Thymus (tissue), 14 donors: ENCODE measurements at places on chromosomes 7 and 10. TPM values are rescaled to one million over a fixed set of nuclear protein-coding genes. Genes with fewer than 3 reads are reported as not detected.

- no peaks in the 10 kb centered on the region for H3K36me3 ChIP-seq
- H3K27me3 ChIP-seq: no peaks in the 10 kb centered on the region
- H3K4me3 ChIP-seq: no peak overlapping the region
- DNase-seq: no peak
- H3K4me1 ChIP-seq: peaks cover 42% of the 10 kb centered on the region
- peak overlapping the region; percentile 42 for H3K27ac ChIP-seq
Observed at GRCh38 chr7:50164559-50165170, 71.6 kb upstream of the ZPBP start.

Gene ACBD7
- 11.9 TPM for total RNA-seq

Gene KCP
- total RNA-seq: 0.09 TPM

DNA sequence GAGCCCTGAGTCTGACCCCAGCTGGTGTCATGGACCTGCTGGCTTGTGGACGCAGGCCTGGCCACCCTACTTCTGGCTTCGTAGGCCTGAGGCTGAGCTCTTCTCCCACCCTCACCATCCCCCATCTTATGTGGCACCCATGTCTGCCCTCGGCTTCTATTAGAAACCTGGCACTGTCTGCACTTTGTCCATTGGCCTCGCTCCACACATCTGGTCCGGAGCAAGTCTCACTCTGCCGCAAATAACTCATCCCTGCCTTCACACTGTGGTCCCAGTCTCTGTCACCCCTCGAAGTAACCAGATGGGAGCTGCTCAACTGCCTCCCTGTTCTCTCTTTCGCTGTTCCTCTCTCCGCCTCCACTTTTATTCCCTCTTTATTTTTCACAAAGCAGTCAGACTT, 78.6 kb downstream of the TRRAP start:
- H3K4me3 ChIP-seq: no peak overlapping the region
- H3K4me1 ChIP-seq: no peaks in the 10 kb centered on the region
- H3K27me3 ChIP-seq: no peaks in the 10 kb centered on the region
- DNase-seq: no peak

Gene ZNF239
- 5.8 TPM for total RNA-seq

- no peak overlapping the region for H3K4me3 ChIP-seq
- no peaks in the 10 kb centered on the region for H3K36me3 ChIP-seq
- H3K27me3 ChIP-seq: no peaks in the 10 kb centered on the region
- H3K4me1 ChIP-seq: no peaks in the 10 kb centered on the region
- H3K27ac ChIP-seq: no peak overlapping the region
Observed at GRCh38 chr7:88546808-88547207, 212.7 kb upstream of the ZNF804B start.

GRCh38 chr10:6050801-6051445, 11.2 kb downstream of the IL2RA start:
- peak overlapping the region; percentile 93 for H3K27ac ChIP-seq
- H3K4me1 ChIP-seq: peaks cover 31% of the 10 kb centered on the region
- peaks cover 16% of the 10 kb centered on the region for H3K27me3 ChIP-seq

DNA sequence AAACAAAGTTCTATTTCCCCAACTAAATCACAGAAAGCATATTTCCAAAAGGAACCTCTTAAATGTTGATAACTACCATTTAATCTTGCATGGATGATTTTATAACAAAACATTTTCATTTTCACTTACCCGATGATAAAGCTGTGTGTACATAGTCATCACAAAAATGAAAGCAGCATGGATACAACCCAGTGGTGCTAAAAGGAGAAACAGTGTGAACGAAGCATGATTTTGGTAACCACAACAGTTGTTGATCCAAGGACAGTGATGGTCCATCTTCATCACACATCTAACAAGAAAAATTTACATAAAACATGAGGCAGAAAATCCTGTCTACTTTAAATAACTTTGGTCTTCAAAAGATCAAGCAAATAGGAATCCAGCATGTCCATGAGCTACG, 4.7 kb downstream of the ZDHHC6 start:
- peaks cover 5% of the 10 kb centered on the region for H3K4me1 ChIP-seq
- H3K27ac ChIP-seq: no peak overlapping the region
- peaks cover 39% of the 10 kb centered on the region for H3K36me3 ChIP-seq

DNA sequence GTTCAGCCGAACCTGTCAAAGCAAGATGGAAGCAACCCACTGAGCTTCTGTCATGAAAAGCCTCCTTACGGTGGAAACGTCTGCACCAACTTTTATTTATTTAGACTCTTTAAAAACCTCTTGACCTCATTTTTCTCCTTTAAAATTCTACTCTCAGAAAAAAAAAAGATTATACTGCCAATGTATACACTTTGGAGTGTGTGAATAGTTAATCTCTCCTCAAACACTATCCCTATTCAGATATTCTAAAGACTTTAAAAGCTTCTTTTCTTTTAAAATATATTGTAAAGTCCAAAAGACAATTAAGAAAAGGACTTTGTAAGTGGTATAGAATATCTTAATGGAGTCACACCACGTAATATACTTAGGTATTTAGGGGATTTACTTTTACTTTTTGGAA, 335.2 kb upstream of the SEMA3D start:
- H3K27ac ChIP-seq: no peak overlapping the region
- no peaks in the 10 kb centered on the region for H3K36me3 ChIP-seq
- no peak overlapping the region for H3K4me3 ChIP-seq
- no peak for DNase-seq
- no peaks in the 10 kb centered on the region for H3K27me3 ChIP-seq

DNA sequence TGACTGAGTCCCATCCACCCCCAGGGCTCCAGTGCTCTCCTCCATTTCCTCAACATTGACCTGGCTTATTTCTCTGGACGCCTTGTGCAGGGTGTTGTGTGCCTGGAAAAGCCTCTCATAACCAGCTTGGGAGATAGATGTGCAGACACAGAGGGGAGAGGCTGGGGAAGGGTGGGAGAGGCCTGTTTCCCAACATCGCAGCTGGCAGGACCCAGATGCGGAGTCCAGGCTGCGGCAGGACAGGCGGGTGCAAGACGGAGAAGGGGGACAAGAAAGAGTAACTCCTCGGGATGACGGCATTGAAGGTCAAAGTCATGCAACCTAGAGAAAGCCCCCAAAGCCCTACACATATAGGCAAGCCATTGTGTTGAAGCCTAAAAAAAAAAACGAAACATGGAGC, 54.1 kb upstream of the ANTXRL start:
- no peak for DNase-seq
- H3K4me1 ChIP-seq: peaks cover 16% of the 10 kb centered on the region
- no peaks in the 10 kb centered on the region for H3K27me3 ChIP-seq
- no peak overlapping the region for H3K27ac ChIP-seq
- H3K36me3 ChIP-seq: peaks cover 36% of the 10 kb centered on the region

Gene PRSS37
- 0.47 TPM for total RNA-seq

Gene CDNF
- 1.0 TPM for total RNA-seq

DNA sequence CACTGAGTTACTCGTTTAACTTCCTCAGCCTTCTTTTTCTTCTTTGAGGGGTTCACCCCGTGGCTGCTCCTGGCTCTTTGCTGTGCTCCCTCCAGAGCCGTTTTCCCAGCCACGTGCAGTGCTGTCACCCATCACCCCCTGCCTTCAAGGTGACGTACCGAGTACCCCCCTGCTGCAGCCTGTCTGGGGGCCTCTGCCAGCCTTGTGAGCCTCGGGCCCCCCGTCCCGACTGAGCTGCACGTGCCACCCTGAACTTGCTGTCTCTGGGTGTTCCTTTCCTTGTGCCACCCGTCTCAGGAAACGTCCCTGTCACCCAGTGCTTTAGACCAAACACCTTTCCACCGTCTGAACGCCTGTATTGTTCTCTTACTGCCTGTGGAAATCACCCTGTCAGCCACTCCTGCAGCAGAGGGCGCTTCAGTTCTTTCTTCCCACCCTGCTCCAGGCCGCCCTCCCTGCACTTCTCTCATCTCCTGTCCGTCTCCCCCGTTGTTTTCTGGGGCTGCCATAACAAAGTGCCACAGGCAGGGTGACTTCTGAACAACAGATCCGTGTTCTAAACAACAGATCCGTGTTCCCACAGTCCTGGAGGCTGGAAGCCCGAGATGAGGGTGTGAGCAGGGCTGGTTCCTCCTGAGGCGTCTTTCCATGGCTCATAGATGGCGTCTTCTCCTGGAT, 44.6 kb downstream of the WDR37 start:
- no peaks in the 10 kb centered on the region for H3K4me1 ChIP-seq
- no peak overlapping the region for H3K27ac ChIP-seq

Gene TMEM196
- total RNA-seq: 0.05 TPM

DNA sequence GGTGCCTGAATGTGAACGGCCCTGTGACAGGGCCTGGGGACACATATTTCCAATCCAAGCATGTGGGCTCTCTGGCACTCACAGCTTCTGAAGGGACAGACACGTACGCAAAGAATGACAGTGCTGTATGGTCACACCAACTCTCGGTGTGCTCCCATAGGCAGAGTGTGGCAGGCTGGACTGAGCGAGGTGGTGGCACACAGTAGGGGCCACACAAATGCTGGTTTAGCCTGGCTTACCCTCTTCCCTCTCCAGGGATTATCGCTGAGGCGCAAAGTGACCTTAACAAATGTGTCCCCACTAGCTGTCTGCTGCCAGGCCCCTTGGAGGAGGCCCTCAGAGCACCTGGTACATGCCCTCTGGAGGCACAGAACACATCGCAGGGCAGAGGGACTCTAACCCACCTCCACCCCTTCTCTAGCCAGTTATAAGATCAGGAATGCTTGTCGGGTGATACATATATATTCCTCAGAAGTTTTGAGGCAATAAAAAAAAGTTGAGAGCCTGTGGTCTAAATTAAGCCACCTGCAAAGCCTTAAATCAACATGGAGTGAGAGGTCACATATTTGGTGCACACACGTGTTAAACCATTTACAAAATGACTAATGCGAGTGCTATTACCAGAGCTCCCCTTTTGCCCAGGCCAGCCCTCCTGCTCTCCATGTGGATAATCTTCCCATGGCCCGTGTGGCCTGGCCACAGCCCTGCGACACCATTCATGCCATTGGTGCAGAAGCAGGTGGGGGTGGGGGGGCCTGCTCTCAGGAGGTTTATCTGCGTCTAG, 262.8 kb upstream of the GRB10 start:
- DNase-seq: no peak
- no peak overlapping the region for H3K27ac ChIP-seq
- H3K27me3 ChIP-seq: no peaks in the 10 kb centered on the region
- no peak overlapping the region for H3K4me3 ChIP-seq
- no peaks in the 10 kb centered on the region for H3K4me1 ChIP-seq

Gene CFAP69
- total RNA-seq: 0.47 TPM

DNA sequence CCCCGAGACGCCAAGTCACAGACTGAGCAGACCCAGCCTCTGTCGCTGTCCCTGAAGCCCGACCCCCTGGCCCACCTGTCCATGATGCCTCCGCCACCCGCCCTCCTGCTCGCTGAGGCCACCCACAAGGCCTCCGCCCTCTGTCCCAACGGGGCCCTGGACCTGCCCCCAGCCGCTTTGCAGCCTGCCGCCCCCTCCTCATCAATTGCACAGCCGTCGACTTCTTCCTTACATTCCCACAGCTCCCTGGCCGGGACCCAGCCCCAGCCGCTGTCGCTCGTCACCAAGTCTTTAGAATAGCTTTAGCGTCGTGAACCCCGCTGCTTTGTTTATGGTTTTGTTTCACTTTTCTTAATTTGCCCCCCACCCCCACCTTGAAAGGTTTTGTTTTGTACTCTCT, 215.6 kb downstream of the TCF7L2 start:
- no peak for DNase-seq
- H3K4me3 ChIP-seq: no peak overlapping the region
- H3K27me3 ChIP-seq: no peaks in the 10 kb centered on the region
- no peak overlapping the region for H3K27ac ChIP-seq
- no peaks in the 10 kb centered on the region for H3K36me3 ChIP-seq

Gene GPR15LG
- total RNA-seq: 0.38 TPM

Gene SKIDA1
- total RNA-seq: 0.85 TPM

DNA sequence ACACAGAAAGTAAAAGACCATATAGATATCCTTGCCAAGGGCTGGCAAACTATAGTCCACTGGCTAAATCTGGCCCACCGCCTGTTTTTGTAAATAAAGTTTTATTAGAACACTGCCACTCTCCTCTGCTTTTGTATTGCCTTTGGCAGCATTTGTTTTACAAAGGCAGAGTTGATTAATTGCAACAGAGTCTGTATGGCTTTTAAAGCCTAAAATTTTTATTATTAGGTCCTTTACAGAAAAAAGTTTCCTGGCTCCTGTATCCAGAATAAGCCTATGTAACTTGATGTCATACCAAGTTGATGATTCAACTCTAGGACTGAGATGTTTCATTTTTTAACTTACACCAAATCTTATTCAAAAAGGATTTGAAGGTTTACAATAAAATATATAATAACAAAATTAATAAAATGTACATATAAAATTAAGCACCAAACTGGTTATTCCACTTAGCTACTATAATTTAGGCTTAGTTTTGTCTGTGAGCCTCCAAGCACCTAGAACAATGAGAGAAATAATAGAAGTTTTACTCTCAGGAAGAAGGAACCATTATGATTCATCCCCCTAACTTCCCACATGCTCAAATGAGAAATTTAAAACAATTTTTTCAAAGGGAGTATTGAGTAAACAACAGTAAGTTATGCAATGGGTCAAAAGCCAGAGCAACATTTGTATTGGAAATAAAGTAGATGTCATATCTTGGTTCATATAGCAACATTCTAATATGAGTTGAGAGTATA, 31.9 kb downstream of the CPED1 start:
- no peak for DNase-seq
- H3K4me1 ChIP-seq: no peaks in the 10 kb centered on the region
- no peaks in the 10 kb centered on the region for H3K36me3 ChIP-seq
- H3K27me3 ChIP-seq: no peaks in the 10 kb centered on the region

DNA sequence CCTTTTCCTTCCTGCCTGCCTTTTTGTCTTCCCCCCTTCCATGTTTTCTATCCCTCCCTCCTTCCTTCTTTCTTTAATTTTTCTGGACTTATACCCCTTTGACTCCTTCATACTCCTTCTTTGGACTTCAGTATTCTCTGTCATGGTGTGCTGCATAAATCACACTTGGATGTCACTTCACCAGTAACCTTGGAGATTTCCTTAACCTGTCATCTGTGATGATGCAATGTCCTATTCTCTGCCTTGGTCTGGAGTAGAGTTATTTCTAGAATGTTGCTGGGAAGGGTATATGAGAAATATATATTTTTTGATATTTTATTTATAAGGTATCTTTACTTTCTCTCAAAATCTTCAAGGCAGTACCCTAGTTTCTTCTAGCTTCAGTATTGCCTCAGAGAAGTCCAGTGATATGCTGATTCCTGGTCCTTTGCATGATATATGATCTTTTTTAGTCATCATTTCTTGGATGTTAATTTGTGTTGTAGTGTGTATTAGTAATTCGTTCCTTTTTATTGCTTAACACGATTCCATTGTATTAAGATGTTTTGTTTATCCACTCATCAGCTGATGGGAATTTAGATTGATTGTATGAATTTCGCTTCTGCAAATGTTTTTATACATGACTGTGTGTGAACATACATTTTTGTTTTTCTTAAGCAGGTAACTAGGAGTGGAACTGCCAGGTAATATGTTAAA, 206.9 kb upstream of the MBL2 start:
- no peak overlapping the region for H3K27ac ChIP-seq
- no peaks in the 10 kb centered on the region for H3K36me3 ChIP-seq
- H3K4me3 ChIP-seq: no peak overlapping the region
- H3K27me3 ChIP-seq: no peaks in the 10 kb centered on the region
- no peak for DNase-seq

Gene CNTNAP2
- 10.3 TPM for total RNA-seq

Gene CYCS
- 114 TPM for total RNA-seq
